HCT116 (cell line): ENCODE measurements at places on chromosomes 13 and 19. TPM values are rescaled to one million over a fixed set of nuclear protein-coding genes. Genes with fewer than 3 reads are reported as not detected.
A peak's percentile ranks its signal among the peaks of the same experiment; 100 is the strongest.

DNA sequence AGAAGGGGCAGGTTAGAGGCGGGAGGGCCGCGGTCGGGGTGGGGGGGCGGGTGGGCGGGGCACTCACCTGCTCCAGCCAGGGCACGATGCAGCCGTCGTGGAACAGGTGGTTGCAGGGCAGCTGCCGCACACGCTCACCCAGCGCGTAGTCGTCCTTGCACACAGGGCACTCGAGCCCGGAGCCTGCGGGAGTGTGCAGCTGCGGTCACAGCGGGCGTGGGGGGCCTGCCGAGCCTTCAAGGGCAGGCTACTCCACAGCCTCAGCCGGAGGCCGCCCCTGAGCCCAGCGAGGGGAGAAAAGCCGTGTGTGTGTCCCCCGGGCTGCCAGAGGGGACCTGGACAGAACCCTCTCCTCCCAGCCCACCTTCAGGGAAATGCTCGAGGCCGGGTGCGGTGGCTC, 8.6 kb downstream of the FGF22 start:
- DNase-seq, result no peak

DNA sequence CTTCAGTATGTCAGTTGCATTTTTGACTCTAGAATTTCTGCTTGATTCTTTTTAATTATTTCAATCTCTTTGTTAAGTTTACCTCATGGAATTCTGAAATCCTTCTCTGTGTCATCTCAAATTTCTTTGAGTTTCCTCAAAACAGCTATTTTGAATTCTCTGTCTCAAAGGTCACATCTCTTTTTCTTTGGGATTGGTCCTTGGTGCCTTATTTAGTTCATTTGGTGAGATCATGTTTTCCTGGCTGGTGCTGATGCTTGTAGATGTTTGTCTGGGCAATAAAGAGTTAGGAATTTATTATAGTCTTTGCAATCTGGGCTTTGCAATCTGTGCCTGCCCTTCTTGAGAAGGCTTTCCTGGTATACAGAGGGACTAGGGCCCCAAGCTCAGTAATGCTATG, 18.5 kb upstream of the KBTBD7 start:
- DNase-seq, result no peak

DNA sequence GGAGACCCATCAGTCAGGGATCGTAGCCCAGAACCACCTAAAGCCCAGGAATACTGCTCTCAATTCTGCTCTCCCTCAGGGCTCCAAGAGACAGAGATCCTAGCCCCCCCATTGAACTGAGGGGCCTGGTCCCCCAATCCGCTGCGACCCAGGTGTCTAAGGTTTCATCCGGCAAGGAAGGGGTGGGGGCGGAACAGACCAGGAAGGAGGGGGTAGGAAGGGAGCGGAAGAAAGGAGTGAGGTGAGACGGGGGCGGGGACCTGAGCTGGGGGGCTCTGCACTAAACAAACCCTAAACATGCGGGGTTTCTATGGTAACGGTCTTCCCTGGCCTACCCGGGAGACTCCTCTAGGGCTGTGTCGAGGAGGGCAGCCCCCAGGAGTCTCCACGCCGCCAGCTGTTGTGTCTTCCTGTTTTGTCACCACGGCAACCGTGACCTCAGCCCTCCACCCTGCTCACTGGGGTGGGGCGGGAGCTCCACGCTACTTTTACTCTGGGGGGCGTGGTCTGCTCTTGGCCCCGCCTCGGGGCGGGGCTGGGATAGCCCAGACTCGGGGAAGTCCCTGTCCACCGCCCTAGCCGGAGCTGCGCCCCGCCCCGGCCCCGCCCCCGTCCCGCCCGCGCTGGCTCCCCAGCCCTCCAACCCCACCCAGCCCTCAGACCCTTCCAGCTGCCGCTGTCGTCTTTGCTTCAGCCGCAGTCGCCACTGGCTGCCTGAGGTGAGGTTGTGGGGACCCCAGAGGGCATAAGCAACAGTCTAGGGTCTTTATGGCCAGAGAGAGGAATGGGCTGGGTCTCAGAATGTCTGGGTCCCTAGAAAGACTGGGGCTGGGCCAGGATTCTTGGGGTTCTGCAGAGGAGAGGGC, at the start of gene MYADM:
Gene MYADM, plus strand, starts transcription at position 659 of the 866 bp plus-strand sequence. CDS start 5,647 bp downstream, outside the sequence.
- peak; percentile 95 for DNase-seq

GRCh38 chr13:42064259-42064658, 15.8 kb downstream of the DGKH start:
- no peak for DNase-seq

DNA sequence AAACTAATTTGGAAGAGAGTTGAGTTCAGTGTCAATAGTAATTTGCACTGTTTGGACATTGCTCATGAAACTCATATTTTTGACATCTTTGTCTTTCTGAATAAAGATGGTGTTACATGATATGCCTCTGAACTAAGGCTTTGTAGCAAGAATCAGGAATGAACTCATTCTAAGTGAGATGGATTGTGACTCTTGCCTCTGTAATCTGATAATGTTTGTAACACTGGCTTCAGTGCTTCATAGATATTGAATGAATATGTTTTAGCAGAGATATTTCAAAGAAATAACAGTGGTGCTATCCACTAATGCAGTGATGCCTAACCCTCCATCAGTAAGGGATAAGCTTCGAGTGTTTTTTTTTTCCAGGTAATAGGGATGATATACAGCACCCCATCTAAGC, 32.9 kb downstream of the TEX26 start:
- no peak for DNase-seq

DNA sequence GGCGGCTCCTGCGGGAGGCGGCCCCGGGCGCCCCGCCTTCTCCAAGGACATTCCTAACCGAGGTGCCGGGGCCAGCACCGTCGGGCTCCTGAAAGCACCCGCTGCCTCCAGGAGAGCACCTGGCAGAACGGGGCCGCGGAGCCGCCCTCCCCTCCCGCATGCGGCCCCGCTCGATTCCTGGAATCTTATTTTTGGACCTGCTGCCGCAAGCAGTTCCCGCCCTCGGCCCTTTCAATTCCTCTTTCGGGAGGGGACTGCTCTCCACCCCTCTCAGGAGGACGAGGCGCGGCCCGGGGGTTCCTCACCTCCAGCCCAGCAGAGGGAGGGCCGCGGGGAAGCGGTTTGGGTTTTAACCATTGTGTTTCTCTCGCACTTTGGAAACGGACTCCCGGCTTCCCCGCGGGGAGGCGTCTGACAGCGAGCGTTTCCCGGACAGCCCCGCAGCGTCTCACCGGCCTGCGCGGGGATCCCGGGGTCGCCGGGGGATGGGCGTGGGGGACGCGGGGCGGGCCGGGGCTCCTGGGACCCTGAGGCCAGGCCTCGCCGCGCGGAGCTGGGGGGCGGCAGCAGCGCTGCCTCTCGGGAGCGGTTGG, 849 bp downstream of the GAS6 start:
- DNase-seq, result no peak

DNA sequence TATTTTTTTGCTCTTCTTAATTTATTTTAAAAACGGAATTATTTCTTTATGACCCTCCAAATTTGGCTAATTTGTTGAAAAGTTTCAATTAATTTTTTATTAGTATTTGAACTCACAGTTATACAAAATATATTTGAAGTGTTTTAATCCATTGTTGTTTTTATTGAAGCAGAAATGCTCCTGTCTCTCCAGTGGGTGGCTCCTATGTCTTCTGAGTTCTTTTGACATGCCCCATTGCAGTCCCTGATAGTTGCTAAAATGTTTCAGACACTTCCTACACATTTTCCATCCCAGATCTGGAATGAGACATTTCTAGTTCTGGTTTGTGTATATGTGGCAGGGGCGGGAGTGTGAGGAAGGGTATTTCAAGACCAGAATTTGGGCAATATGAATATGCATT, 579.4 kb upstream of the PRR20A start:
- DNase-seq, result no peak

DNA sequence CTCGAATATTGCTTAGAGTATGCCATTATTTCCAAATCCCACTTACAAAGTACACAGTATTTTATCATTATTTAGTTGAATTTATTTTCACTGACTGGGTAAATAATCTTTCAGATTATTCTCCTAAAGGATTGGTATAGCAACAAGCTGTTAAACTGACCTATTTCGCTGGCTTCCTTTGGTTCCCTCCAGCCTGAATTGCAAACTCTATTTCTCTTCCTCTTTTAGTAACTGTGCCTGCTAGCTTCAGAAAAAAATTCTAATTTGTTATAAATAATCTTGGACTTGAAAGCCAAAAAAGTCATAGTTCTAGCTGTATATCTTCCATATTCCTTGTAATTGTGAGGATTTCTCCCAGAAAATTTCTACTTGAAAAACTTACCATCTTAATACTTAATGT, 15.0 kb upstream of the CCNA1 start:
- DNase-seq, result no peak

- no peak for DNase-seq
Observed at GRCh38 chr19:5891572-5891937, 12.0 kb downstream of the NDUFA11 start.

GRCh38 chr13:75480671-75481175, 1.2 kb downstream of the TBC1D4 start:
- peak; percentile 63 for DNase-seq

DNA sequence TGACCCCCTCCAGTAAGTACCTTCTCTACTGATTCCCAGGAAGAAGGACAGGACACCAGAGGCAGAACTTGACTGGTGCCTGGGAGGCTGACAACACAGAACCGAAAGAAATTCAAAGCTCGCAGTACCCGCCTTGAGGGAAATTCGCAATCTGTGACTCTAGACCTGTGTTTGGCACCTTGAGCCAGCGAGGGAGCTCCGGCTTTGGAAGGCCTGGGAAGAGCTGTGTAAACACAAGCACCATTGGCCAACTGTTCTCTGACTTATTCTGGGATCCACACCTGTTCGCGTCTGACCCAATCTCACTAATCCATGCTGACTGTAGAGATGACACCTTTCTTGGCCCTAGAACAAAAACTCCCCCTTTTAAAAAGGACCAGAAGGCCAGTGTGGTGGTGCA, 50.7 kb downstream of the CEBPG start:
- DNase-seq, result no peak

GRCh38 chr19:28667348-28667977, 545.5 kb downstream of the UQCRFS1 start:
- no peak for DNase-seq

DNA sequence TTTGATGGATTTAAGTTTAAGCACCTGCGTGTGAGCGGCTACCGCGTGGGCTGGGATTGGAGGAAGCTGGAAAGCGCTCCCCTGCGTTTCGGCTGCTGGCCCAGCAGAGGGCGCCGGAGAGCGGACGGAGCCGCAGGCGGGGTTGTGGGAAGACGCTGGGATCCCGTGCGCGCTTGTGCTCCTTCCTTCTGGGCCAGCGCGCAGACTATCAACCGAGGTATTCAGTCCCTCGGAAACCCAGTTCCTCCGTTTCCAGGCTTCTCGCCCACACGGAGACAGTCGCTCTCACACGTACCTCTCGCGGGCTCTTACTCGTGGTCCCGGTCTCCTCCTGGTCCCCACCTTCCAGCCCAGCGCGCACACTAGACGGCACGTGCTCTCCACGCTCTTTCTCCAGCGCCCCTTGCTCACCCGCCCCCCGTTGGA, 28.8 kb downstream of the EPN1 start:
- peak; percentile 4 for DNase-seq

- DNase-seq, result no peak
Observed at GRCh38 chr13:79155883-79156282, 250.2 kb downstream of the RBM26 start.

DNA sequence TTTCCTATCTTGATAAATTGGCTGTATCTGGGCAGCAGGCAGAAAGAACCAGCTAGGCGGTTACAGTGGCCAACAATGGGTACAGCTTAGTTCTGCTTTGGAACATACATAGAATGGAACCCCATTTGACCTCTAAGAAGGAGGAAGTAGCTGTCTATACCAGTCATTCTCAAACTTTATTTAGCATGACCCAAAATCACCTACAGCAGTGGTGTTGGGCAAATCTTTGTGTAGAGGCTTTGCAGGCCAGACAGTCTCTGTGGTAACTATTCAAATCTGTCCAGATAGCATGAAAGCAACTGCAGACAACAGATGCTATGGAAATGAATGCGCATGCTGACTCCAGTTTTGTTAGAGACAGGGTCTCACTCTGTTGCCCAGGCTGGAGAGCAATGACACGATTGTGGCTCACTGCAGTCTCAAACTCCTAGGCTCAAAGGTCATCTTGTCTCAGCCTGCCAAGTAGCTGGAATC, 12.0 kb upstream of the KCNC3 start:
- DNase-seq, result no peak

PCDH20 gene
- total RNA-seq, result not detected

ZNF112 gene
- 3.6 TPM for total RNA-seq

SSC5D gene
- 1.5 TPM for total RNA-seq

DHDH gene
- 8.6 TPM for total RNA-seq

MRPL4 gene
- total RNA-seq, result 146 TPM

ELSPBP1 gene
- not detected for total RNA-seq

MAMSTR gene
- total RNA-seq, result 1.3 TPM
